Kidney capillary endothelial cell (primary cell): ENCODE measurements at places on chromosomes 16 and 17.

GRCh38 chr16:11493531-11493929, 93.2 kb downstream of the LITAF start:
- no peak for DNase-seq

- DNase-seq: no peak
These were observed 60.7 kb downstream of the ARSG start for GRCh38 chr17:68352041-68352440.

GRCh38 chr17:66448026-66448639, 145.7 kb downstream of the PRKCA start:
- DNase-seq: no peak

GRCh38 chr17:17073030-17073564, 30.8 kb downstream of the MPRIP start:
- DNase-seq: no peak

- DNase-seq: peak; percentile 18
These were observed 15.0 kb upstream of the NAGLU start for GRCh38 chr17:42521036-42521435.

GRCh38 chr17:44608727-44609435, 47.4 kb upstream of the MEIOC start:
- no peak for DNase-seq

GRCh38 chr17:76720941-76721340, 5.5 kb downstream of the JMJD6 start:
- DNase-seq: no peak

DNA sequence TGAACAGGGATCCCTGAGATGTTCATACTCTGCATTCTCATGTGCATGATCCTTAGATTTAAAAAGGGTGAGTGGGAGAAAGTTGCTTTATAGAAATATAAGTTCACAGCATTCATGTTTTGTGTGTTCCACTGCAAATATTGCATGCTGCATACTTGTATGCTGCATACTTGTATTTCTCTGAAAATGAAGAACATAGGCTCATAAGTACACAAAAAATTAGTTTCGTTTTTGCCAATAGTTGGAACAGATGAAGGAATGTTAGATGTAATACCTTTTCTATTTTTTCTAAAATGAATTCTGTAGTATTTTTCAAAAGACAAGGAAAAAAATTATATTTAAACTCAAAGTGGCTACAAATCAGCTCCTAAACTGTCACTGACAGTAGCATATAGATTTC, 79.0 kb downstream of the NFAT5 start:
- DNase-seq: no peak

DNA sequence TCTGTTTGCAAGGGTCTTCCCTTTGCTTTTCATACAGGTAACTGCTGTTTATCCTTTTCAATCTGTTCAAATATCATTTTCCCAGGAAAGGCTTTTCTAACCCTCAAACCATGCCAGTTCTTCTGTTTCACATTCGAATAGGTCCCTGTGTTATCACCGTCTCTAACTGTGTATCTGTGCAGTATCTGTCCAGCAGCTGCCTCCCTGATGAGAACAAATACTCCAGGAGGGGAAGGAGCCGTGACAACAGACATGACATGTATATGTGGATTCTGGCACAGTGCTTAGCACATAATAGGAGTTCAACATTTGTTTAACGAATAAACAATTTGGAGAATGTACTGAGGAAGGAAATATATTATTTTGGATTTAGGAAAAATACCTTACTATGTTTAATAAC, 95.7 kb downstream of the STX8 start:
- no peak for DNase-seq

- peak; percentile 99 for DNase-seq
These were observed 47.8 kb downstream of the BMERB1 start for GRCh38 chr16:15482068-15482747.

GRCh38 chr17:44121997-44122815, 1.2 kb downstream of the HDAC5 start:
- DNase-seq: no peak

DNA sequence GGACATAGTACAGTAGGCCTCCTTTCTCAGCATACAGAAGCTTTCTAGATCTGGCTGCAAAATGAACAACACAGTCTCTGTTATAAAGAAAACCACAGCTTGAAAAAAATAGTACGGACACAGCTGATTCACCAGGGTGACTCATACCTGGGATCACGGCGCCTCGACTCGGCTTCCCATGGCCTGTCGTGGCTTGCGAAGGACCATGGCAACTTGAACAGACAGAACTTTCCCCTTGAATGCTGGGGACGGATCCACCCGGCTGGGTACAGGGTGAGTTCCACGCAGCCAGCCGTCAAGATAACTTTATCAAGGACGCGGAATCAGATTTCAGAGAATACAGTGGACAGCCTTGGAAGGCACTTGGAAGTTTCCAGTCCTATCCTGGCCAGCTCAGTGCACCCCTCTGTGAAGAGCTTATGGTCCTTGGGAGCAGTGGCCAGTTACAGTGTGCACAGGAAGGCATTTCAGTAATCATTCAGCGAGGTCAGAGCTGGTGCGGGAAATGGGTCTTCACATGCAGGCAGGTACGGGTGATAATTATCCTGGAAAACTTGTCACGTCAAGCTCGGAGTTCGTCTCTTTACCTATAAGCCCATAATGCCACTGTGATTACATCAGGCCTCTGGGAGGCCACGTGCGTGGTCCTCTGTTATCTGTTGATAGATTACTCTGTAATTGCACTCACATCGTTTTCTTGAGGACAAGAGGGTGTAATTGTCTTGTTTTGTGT, 57.9 kb upstream of the MAF start:
- DNase-seq: no peak

DNA sequence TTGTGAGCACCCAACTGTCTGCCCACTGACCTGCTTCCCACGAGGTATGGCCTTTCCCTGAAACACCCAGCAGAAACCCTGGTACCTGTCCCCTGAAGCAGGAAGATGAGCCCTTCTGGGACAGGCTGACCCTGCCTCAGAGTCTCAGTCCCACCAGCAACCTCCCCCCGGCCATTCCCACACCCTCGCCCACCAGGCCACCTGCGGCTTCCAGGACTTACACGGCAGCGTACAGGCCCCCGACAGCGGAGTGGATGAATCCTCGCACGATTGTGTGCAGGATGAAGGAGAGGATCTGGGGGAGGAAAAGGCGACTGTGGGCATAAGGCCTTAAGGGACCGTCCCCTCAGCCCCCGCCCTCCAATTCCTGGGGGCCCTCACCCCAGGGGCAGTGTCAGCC, 15.4 kb upstream of the PITPNA start:
- DNase-seq: no peak
